ENCODE measurements at places on chromosomes 6 and 20. TPM values are rescaled to one million over a fixed set of nuclear protein-coding genes. Genes with fewer than 3 reads are reported as not detected.

DNA sequence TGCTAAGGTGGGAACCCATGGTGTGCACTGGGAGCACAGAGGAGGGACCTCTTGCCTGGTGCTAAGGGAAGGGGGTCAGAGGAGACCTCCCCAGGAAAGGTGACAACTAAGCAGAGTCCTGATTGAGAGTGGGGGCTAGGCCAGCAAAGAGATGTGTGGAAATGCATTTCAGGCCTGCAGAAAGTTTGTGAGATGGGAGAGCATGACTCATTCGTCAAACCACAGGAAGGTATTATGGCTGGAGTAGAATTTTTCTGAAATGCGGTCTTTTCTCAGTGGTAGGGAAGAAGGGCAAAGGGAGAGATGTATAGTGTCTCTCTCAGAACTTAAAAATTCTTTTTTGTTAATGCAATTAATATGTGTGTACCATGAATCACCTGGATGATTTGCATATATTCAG, 23.6 kb upstream of the EDN1 start:
- DNase-seq: no peak

DNA sequence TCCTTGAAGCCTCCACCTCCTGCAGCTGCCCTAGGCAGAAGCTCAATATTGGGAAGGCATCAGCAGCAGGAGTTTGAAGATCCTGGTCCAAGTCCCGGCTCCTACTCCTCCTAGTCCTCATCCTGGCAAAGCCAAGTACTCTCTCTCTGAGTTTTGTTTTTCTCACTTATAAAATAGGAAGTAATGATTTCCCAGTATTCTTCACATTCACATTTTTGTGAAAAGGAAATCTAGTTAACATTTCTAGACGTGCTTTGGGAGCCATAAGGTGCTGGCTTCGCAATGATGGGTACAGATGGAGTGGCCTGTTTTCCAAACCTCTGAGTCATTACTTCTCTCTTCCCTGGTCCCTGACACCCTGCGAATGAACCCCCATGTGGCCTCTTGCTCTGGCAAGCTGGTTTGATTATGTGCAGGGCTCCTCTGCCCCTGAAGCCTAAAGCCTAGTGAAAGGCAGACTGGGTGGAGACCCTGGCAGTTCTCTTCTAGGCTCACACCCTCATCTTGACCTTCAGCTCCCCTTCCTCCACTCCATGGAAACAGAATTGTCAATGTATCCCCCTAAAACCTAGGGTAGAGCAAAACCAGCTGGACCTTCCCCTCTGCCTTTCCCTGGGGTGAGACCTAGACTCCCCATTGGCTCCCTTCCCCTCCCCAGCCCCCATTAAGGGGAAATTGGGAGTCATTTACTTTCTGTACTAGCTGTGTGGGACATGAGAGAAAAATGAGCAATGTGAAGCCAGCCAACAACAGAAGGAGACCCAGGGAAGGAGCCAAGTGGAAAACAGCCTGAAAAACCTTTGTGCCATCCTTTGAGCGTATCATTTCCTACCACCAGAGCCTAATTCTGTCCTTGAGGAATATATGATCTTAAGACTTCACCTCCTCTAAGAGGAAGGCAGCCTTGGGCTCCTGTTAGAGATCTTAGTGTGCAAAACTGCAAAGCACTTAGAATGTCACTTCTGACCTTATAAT, 158.4 kb downstream of the UST start:
- no peak for DNase-seq

- DNase-seq: no peak
Observed at GRCh38 chr20:26218301-26218700, 521.6 kb upstream of the ZNF337 start.

DNA sequence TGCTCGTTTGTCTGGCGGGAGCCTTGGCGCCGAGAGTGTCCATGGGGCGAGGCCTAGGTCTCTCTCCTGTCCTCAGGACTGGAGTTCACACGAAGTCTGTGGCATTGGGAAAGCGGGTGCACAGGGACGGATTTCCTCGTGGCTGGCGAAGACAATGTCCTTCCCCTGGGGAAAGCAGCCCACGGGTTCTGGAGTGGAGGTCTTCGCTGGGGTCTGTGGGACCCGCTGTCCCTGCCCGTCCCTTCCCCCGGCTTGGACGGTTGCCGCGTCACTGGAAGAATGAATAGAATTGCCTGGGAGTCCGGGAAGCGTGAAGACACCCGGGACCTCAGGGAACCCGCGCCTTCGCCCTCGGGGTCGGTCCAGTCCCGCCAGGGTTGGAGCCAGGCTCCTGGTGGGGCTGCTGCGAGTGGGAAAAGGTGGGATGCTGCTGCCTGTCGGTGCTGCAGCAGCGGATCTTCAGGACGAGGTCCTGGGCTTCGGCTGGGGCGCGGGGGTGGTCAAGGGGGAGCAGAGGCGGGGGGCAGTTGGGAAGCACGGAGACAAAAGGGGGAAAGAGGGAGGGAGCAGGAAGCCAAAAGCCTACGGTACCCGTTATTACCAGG, 441.8 kb upstream of the DEFB115 start:
- DNase-seq: peak; percentile 95

DNA sequence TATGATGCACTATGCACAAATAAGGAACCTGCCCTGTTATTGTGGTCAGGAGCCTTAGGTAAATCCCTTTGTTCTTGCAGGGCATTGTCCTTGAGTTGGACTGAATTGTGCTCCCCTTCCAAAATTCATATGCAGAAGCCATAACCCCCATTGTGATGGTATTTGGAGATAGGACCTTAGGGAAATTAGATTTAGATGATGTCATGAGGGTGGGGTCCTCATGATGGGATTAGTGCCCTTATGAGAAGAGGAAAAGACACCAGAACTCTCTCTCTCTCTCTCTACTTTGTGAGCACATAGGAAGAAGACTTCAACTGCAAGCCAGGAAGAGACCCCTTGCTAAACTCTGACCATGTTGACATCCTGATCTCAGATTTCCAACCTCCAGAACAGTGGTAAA, 268.0 kb downstream of the LRFN2 start:
- no peak for DNase-seq

- no peak for DNase-seq
Observed at GRCh38 chr20:10793766-10794165, 120.0 kb upstream of the JAG1 start.

- DNase-seq: no peak
Observed at GRCh38 chr6:16749516-16750485, 11.5 kb downstream of the ATXN1 start.

Gene MYMX
- not detected for total RNA-seq

- DNase-seq: no peak
Observed at GRCh38 chr20:48451401-48451800, 376.4 kb downstream of the PREX1 start.

Gene SLC13A3
- 2.8 TPM for total RNA-seq

GRCh38 chr20:45835329-45835765, 1.7 kb downstream of the SNX21 start:
- DNase-seq: no peak

DNA sequence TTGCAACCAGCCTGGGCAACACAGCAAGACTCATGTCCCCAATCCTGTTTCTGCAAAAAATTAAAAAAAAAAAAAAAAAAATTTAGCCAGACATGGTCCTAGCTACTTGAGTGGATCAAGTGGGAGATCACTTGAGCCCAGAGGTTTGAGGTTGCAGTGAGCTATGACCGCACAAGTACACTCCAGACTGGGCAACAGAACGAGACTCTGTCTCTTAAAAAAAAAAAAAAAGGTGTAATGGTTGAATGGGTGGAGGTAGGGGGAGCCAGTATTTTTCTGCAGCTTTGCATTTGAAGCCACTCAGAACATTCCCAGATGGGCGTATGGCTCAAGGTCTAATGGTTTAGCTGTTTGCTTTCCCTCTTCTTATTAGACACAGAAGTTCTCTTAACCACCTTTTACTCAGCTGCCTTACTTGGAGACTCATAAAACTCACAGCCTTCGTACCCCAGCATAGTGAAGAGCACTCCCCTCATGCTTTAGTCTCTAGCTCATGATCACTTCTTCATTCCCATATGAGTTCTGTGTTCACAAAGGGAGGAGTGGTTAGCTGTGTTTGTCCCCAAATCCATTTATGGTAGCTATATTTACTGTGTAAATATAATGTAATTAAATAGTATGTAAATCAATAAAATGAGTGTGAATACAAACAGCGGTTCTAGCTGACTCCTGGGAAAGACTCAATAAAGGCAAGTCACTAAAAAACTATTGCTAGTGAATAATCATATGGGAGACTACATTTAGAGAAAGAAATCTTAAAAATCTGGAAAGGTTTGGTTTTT, 9.0 kb downstream of the FKBP1A start:
- no peak for DNase-seq

Gene SS18L1
- total RNA-seq: 14.8 TPM

DNA sequence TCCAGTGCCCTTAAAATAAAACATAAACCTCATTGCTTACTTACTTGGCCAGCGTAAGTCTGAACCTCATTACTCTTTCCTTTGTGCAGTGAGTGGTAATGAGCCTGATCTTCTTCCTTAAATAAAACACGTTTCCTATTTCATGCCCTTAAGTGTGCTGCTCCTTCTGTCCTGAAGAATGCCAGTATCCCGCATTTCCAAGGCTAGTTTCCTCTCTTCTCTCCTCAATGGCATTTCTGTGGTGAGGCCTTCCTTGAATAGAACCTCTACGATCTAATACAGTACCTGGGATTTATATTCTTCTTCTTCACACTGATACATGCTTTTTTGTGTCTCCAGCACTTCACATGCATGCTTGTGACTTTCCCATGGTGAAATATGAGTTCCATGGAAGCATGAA, 523.4 kb upstream of the CDH4 start:
- no peak for DNase-seq

Gene ARFGEF3
- total RNA-seq: 2.7 TPM

GRCh38 chr6:72748759-72749158, 126.9 kb downstream of the KCNQ5 start:
- DNase-seq: no peak

GRCh38 chr6:68701159-68701558, 66.1 kb downstream of the ADGRB3 start:
- DNase-seq: no peak

- DNase-seq: no peak
Observed at GRCh38 chr6:43393602-43394001, 24.2 kb upstream of the ZNF318 start.

- no peak for DNase-seq
Observed at GRCh38 chr20:11447371-11448100, 470.2 kb upstream of the BTBD3 start.

Gene ARMH2
- not detected for total RNA-seq

Gene RTF2
- 79.3 TPM for total RNA-seq
